Pulmonary artery endothelial cell (primary cell): ENCODE measurements at places on chromosomes 12 and 14. TPM values are rescaled to one million over a fixed set of nuclear protein-coding genes. Genes with fewer than 3 reads are reported as not detected.

DNA sequence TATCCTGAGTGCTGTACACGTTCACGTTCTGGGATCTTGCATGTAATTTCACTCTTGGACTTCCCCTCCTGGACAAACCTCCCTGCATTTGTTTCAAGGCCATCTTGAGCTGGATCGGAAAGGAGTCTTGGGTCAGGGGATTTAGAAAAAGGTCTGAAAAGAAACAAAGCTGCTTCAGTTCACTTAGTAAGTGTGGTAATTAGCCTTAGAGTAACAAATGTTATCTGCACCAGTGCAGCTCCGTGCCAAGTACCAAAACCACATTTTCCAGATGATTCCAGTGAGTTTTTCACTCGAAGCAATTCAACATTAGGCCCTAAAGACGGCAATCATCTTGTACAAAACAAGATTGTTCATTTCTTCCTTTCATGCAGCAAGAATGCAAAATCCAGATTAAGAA, 39.4 kb upstream of the ATXN2 start:
- no peak for DNase-seq

- no peak for DNase-seq
Observed at GRCh38 chr12:123533672-123534643, at the start of gene RILPL1. RILPL1 (minus strand) TSS chr12:123533719; CDS start chr12:123533482, 237 bp downstream.

- no peak for DNase-seq
Observed at GRCh38 chr12:43208221-43208620, 343.8 kb downstream of the ADAMTS20 start.

- no peak for DNase-seq
Observed at GRCh38 chr14:94615823-94616570, 3.8 kb downstream of the SERPINA3 start.

Gene IL22
- total RNA-seq = not detected in 2 replicates

Gene RFX4
- total RNA-seq = not detected in 2 replicates

DNA sequence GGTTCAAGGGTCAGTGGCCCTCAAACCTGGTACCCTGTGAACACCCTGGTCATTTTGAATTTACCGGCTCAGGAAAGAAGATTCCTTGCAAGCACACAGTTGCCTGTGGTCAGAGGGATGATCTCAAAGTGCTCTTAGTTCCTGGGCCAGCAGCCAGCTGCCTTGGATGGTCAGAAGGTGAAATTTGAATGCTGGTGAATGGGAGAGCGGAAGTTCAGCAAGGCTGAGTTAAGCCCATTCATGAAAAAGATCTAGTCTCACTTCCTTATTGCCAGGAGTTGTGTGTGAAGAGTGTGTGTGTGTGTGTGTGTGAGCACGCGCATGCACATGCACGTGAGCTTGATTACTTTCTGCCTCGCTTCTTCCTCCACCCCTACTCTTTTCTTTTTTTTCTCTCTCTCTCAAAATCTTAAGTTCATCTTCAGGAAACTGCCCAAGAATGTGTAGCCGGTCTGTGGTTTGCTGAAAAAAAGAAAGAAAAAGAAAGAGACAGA, 155.5 kb upstream of the CCND2 start:
- DNase-seq = no peak

DNA sequence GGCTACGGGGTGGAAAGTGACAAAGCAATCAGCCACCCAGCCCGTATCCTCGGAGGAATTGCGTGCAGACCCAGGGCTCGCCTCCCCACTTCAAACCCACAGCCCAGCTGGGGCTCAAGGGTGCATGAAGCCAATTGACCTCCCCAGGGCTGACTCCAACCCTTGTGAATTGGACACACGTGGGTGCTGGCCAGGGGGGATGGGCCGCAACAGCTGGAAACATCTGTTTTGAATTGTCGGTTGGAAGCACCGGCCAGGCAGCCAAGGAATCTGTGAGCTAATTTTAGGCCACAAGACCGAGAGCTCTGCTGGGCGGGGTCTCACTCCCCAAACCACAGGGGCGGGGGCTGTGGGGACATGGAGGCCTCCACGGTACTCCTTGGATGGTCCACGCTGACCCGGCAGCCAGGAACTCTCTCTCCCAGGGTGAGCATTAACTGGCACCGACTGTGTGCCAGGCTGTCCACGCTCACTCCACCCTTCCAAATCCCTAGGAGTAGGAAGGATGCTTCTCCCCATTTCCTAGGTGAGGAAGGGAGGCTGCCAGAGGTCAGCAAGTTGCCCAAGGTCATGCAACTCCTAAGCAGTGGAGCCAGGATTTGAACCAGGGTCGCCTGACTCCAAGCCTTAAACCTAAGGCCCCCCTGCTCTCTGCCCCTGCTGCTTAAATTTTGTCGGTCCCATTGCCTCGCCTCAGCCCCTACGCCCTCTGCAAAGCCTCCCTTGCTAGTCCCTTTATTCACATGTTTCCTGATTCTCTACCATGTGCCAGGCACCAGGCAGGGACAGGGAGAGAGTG, 11.9 kb upstream of the TMEM119 start:
- no peak for DNase-seq

GRCh38 chr14:23147676-23148075, 28.6 kb upstream of the CEBPE start:
- no peak for DNase-seq

Gene RTL1
- not detected in 2 replicates for total RNA-seq

DNA sequence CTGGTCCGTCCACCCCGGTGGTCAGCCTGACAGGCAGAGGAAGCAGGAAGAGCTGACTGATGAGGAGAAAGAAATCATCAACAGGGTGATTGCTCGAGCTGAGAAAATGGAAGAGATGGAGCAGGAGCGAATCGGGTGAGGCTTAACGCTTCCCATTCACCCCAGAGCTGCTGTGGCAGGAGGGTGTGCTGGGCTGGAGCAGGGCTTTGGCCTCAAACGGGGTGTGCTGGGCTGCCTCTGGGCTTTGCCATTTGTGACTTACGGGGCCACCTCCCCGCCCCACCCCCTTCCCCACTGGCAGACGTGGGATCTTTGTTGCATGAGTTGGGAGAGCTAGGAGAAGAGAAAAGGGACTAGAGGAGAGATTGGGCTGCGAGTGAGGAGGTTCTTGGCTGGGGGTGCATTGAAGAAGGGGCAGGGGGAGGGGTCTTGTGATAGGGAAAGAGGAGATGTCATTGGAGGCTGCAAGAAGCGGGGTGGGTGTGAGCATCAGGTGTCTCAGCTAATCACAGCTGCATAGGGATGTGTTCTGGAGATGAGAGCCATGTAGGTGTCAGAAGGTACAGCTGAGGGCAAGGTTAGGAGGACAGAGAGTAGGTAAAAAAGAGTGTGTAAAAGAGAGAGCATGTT, 56.3 kb downstream of the RPH3A start:
- no peak for DNase-seq

- DNase-seq = no peak
Observed at GRCh38 chr12:44677724-44678123, 198.4 kb downstream of the NELL2 start.
